Pancreas (tissue), 10 donors: ENCODE measurements at places on chromosomes 3 and 15. TPM values are rescaled to one million over a fixed set of nuclear protein-coding genes. Genes with fewer than 3 reads are reported as not detected.

The LYZL4 gene
- not detected for polyA plus RNA-seq

The FETUB gene
- not detected for polyA plus RNA-seq

The GPR149 gene
- polyA plus RNA-seq, result not detected

The ATP10A gene
- 0.14 TPM for polyA plus RNA-seq

The CLDN16 gene
- polyA plus RNA-seq, result 0.57 TPM

The DCLK3 gene
- 0.04 TPM for polyA plus RNA-seq

DNA sequence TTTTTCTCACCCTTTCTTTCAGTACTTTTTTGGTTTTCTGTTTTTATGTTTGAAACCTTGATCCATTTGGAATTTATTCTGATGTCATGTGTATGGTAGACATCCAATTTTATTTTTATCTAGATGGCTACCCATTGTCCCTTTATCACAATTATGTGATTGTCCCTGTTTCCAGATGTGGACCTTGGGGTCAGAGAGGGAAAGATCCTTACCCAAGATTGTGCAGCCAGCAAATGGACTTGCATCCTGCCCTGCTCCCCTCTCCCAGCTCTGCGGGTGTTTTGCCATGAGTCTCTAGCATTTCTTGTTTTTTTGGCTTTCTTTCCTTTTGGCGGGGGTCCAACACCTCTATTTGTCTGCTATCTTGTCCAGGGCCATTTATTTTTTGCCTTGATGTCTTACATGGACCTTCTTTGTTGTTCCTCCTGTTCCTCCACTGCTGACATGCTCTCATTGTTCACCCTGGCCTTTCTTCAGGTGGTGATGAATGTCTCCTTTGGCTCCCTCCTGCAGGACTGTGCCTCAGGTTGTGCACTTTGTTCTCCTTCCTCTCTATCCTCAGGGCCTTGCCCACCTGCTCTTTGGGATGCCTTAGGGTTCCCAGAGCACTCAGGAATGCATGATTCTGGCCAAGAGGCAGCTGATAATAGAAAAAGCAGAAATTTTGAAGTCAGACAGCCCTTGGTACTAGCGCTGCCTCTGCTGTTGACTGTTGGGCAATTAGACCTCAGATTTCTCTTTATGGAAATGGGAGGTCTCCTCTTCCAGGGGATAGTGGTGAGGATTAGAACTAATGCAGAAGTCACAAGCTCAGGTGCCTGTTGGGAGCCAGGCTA is 84.3 kb downstream of the EEFSEC start:
- H3K27me3 ChIP-seq, result no peaks in the 10 kb centered on the region
- H3K4me3 ChIP-seq, result no peak overlapping the region
- H3K4me1 ChIP-seq, result no peaks in the 10 kb centered on the region
- no peak for DNase-seq
- H3K36me3 ChIP-seq, result no peaks in the 10 kb centered on the region

- no peak overlapping the region for H3K27ac ChIP-seq
- H3K4me3 ChIP-seq, result no peak overlapping the region
- no peaks in the 10 kb centered on the region for H3K27me3 ChIP-seq
- H3K36me3 ChIP-seq, result no peaks in the 10 kb centered on the region
- H3K4me1 ChIP-seq, result no peaks in the 10 kb centered on the region
Observed at GRCh38 chr15:25178835-25179672, 224.3 kb downstream of the SNRPN start.

- H3K27ac ChIP-seq, result no peak overlapping the region
- no peak for DNase-seq
- H3K36me3 ChIP-seq, result no peaks in the 10 kb centered on the region
- no peak overlapping the region for H3K4me3 ChIP-seq
- no peaks in the 10 kb centered on the region for H3K4me1 ChIP-seq
Observed at GRCh38 chr3:177832880-177833279, 635.6 kb upstream of the TBL1XR1 start.

DNA sequence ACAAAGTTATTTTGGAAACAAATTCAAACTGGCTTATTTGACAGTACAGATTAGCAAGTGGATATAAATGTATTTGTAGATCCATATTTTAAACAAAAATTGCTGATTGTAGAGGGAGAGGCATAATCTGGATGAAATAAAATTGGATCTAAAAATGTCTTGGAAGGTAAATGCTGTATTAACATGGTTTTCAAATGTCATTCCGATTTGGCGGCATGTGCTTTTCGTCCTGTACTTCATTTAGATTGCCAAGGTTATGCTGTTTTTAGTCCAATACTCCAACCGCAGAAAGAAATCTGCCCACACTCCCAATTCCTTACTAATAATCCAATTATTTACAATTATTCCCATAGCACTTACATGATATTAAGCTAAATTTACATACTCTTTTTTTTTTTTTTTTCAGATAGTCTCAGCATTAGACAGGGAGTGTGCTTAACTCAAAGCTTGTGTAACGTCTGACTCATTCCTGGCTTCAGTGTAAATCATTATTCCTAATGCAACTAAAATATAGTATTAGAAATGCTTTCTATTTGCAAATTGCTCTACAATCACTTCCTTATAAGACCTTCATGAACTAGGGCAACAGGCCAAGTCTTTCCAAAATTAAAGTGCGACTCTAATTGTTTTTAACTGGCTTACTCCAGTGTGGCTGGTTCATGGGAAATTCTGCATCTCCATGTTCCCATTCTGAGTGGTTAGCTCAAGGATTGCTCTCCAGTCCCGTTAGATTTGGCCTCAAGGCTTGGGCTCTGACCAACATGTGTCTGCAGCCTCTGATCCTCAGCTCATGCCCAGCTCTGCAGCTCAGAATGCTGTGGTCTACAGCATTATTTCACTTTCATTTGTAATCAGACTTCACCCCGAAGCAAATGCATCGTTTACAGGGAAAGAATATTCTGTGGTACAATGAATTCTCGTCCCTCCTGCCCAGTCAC is 103.9 kb downstream of the FBN1 start:
- H3K4me1 ChIP-seq, result no peaks in the 10 kb centered on the region
- no peaks in the 10 kb centered on the region for H3K36me3 ChIP-seq
- DNase-seq, result no peak
- no peak overlapping the region for H3K27ac ChIP-seq
- H3K4me3 ChIP-seq, result no peak overlapping the region
- H3K27me3 ChIP-seq, result no peaks in the 10 kb centered on the region

- H3K4me3 ChIP-seq, result no peak overlapping the region
- H3K27me3 ChIP-seq, result no peaks in the 10 kb centered on the region
- H3K27ac ChIP-seq, result no peak overlapping the region
- no peak for DNase-seq
- H3K36me3 ChIP-seq, result no peaks in the 10 kb centered on the region
- no peaks in the 10 kb centered on the region for H3K4me1 ChIP-seq
Observed at GRCh38 chr15:87704276-87704675, 552.3 kb downstream of the NTRK3 start.
